ENCODE measurements at places on chromosomes 3 and 15.

- no peak for DNase-seq
Observed at GRCh38 chr3:32240159-32240545, 1.7 kb downstream of the CMTM8 start.

GRCh38 chr3:20873235-20873634 is 687.2 kb upstream of the SGO1 start:
- no peak for DNase-seq

- DNase-seq: peak; percentile 74
Observed at GRCh38 chr3:138493804-138494606, 59.6 kb downstream of the ESYT3 start.

GRCh38 chr3:45000823-45001222 is 24.8 kb downstream of the EXOSC7 start:
- no peak for DNase-seq

- DNase-seq: peak; percentile 14
Observed at GRCh38 chr15:57114070-57114469, 195.6 kb downstream of the TCF12 start.

DNA sequence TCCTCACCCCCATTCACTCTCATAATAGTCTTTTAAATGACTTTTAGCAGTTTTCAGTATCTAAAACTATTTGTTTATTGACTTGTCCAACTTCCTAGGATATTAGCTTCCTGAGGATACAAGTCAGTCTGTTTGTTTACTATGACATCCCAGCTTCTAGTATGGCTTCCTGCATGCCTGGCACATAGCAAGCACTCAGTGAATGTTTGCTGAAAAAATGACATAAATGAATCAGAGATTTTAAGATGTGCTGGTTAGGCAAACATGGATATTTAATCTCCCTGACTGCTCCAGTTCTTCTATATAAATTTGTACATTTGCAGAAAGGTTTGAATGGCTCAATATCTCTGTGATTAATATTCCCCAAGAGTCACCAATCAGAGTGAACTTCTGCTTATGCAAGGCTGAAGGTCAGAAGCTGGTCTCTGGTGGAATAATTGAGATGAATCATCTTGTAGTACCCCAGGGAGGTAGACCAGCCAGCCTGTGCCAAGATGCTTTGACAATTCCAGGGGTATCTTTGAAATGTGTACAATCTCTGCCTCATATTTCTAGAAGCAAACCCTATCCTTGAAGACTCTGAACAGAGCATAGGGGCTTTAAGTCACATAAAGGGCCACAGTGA is 219.0 kb upstream of the LMCD1 start:
- no peak for DNase-seq

- no peak for DNase-seq
Observed at GRCh38 chr3:10582733-10583132, 77.3 kb upstream of the ATP2B2 start.

DNA sequence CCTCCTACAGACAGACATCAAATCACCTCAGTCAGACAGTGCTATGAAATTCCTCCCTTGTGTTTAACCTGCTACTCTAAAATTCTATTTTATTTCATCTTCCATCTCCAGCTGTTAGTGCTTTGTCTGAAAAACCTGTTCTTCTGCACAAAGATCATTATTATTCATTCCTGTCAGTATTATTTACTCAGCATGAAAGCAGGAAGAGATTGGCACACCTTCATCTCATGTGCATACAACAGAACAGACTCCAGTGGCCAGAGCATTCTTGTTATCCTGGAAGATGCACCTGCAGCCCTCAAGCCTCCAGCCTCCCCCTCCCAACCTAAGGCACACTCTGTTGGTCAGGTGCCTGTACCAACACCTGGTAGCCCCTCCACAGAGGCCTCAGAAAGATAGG is 1.8 kb upstream of the ROPN1B start:
- DNase-seq: no peak

GRCh38 chr3:186682812-186683211 is 17.0 kb downstream of the HRG start:
- no peak for DNase-seq

- no peak for DNase-seq
Observed at GRCh38 chr15:60526127-60526616, 47.2 kb upstream of the ICE2 start.

- no peak for DNase-seq
Observed at GRCh38 chr3:40054568-40055222, 245.3 kb downstream of the MYRIP start.

- DNase-seq: no peak
Observed at GRCh38 chr3:187951452-187952190, 202.3 kb upstream of the LPP start.
